ENCODE measurements at places on chromosomes 2 and 18.

- DNase-seq, result no peak
Measured at GRCh38 chr18:31102941-31103340, 720 bp upstream of the DSC2 start.

GRCh38 chr2:27915874-27916273, 25.3 kb downstream of the BABAM2 start:
- no peak for DNase-seq

- DNase-seq, result no peak
Measured at GRCh38 chr2:136327162-136327852, 209.4 kb upstream of the CXCR4 start.

DNA sequence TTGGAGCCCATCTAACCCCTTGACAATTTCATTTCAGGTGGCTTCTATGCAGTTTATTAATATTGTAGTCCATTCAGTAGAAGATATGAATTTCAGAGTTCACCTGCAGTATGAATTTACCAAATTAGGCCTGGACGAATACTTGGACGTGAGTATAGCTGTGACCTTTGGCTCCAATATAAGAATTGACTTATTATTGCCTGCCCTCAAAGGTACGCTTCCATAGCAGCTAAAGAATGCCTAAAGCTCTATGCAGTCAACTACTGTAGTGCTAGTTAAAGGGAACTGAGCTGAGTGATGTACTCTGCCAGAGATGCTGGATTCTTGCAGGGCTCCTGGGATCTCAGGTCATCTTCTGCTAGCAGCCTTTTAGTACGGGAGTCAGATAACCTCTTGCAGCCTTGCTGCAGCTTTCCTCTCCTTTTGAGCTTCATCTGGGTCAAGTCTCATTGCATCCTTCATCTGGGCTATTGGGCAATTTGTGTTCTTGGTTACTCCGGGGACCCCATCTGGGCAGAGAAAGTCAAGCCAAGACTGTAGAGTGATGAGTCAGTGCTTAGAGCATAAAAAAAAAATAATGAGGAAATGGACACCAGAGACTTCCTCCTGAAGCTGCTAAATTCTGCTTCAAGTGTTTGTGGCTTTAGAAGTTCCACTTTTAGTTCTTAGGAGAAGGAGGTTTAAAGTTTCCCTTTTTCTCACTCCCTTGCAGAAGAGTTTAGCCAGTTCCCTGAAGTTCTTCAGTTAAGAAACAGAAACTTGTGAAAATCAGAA, 105.6 kb downstream of the PRPF40A start:
- DNase-seq, result no peak

DNA sequence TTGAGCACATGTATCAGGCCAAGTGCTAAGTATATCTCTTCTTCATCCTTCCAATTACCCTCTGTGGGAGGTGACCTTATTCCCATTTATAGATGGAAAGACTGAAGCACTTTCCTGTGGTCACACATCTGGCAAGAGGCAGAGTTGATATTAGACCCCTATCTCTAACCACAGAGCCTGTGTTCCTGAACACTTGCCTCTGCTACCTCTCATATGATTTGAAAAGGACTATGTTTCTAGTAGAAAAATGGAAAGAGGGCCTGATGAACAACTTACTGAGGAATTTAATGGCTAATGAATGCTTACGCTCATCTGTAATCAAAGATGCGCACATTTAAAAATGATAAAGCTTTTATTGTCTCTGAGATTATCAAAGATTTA, 46.2 kb upstream of the DYNC2LI1 start:
- DNase-seq, result no peak

- DNase-seq, result no peak
Measured at GRCh38 chr2:161725297-161725696, 101.1 kb downstream of the SLC4A10 start.

GRCh38 chr2:98658816-98659490, 50.6 kb downstream of the UNC50 start:
- no peak for DNase-seq

DNA sequence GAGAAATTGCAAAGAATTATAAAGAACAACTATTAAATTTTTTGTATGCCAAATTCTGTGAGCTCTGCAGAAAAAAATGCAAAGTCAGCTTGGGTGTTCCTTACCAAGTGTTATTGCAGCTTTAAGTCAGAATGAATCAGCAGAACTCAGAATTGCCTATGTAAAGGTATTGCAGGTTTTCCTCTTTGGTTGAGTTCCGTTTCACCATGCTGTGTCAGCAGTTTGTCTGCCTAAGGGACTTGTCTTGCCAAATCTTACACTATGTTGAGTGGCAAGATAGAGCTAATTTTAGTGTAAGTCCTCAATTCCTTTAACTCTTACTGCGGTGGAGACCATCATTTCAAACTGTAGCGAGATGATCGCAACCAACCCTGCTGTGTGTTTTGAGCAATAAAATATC, 38.8 kb downstream of the ADAM23 start:
- no peak for DNase-seq

GRCh38 chr2:98519851-98520250, 75.2 kb downstream of the INPP4A start:
- DNase-seq, result no peak

DNA sequence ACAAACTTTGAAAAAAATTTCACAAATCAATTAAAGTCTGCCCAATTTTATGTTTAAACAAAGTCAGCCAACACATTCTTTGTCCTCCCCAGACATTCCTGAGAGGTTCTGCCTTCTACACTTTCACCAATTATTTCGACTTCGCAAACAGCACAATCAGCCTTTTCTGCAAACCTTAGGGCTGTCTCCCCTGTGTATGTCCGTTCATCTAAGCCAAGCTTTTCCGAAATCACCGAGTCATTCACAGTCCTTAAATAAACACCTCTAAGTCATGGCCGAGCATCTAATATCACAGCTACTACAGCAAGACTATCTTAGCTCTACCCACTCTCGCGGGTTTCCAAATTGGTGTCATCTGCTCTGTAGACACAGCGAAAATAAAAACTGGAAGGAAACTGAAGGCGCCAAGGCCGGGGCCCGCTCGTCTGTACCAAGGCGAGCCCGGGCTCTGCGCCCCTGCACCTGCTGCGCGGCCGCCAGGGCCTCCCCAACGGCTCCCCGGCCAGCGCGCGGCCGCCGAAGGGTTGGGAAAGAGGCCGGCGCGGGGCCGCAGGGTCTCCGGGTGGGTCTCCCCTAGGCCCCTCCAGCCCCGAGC, 730 bp downstream of the ODC1 start:
- DNase-seq, result peak; percentile 28

DNA sequence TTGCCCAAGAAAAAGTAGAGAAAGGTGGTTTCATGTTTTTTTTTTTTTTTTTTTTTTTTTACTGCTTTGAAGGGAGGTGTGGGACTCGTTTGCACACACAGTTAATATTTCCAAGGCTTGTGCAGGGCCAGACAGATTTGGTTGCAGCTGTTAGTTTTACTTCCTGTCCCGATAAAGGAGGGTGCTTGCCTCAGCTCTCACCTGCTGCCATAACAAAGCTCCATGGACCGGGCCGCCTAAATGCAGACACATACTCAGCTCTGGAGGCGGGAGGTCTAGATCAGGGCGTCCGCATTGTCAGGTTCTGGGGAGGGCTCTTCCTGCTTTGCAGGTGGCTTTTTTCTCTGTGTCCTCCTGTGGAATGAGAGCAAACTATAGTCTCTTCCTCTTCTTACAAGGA, 69.9 kb downstream of the ODC1 start:
- no peak for DNase-seq
